A549 (cell line): ENCODE measurements at places on chromosomes 3 and 15. TPM values are rescaled to one million over a fixed set of nuclear protein-coding genes. Genes with fewer than 3 reads are reported as not detected.

CRYGS gene
- polyA plus RNA-seq, result 0.65 to 0.84 TPM (median 0.78 TPM) in 3 replicates

DNA sequence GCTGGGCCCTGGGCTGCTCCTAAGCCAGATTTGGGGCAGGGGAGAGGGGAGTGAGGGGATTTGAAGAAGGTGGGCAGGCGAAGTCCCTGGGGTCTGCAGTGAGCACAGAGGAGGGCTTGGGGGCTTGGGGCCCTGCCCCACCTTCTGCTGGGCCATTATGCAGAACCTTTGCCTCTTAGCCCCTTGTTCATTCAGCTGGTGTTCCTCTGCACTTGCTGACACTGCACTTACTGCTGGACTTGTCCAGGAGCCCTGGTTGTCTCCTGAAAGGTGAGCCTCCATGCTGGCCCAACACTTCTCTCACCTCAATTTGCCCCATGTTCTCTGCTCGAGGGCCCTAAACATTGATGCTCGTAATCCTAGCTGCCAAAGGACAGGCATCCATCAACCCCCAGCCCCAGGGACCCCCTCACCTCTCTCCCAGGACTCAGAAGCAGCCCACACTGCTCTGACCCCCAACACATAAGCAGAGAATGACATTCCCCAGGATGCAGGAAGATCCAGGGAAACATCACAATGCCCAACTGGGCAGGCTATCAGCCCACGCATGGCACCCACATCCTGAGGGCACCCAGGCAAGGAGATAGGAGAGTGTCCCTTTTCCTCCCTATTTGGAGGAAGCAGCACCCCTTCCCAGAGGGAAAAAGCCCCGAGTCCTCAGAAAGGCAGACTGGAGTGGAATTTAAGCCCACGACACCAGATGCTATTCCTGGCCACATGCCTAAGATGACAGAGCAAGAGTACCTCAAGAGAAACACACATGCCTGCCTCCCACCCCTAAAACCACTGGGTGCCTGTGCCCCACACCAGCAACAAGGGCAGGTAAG, 76.8 kb downstream of the ADCY5 start:
- DNase-seq, result no peak

DNA sequence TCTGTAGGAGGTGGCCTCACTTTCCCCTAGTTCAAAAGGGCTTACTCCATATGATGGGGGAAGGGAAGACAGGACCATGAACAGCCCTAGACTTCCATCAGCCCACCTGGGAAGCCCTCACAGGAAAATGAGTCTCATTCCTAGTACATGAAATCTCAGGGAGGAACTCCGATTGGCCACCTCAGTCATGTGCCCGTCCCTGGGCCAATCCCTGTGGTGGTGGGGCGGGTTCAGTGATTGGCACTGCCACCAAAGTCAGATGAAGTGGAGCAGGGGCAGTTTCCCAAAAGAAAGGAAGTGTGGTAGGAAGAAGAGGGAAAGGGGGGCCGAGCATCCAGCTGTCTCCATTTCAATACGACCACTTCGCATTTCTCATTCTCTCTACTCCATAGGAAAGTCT, 25.9 kb upstream of the GP9 start:
- DNase-seq, result no peak

- DNase-seq, result no peak
These were observed 25.8 kb downstream of the TMEM43 start for GRCh38 chr3:14150491-14151230.

GRCh38 chr3:46865031-46865507, 1.8 kb upstream of the MYL3 start:
- no peak for DNase-seq

- DNase-seq, result no peak
These were observed 22.0 kb downstream of the LINGO1 start for GRCh38 chr15:77610731-77611130.
